Sigmoid colon (tissue), 7 donors: ENCODE measurements at places on chromosomes 16 and 17. TPM values are rescaled to one million over a fixed set of nuclear protein-coding genes. Genes with fewer than 3 reads are reported as not detected.
A peak's percentile ranks its signal among the peaks of the same experiment; 100 is the strongest.

GRCh38 chr16:3608069-3608468 lies 3.3 kb downstream of the SLX4 start:
- H3K27me3 ChIP-seq: no peaks in the 10 kb centered on the region
- DNase-seq: no peak
- H3K27ac ChIP-seq: no peak overlapping the region
- peaks cover 24% of the 10 kb centered on the region for H3K4me1 ChIP-seq

GRCh38 chr16:31248344-31248743 lies 11.4 kb upstream of the ITGAM start:
- no peak overlapping the region for H3K4me3 ChIP-seq
- DNase-seq: no peak
- H3K4me1 ChIP-seq: no peaks in the 10 kb centered on the region
- no peak overlapping the region for H3K27ac ChIP-seq

DNA sequence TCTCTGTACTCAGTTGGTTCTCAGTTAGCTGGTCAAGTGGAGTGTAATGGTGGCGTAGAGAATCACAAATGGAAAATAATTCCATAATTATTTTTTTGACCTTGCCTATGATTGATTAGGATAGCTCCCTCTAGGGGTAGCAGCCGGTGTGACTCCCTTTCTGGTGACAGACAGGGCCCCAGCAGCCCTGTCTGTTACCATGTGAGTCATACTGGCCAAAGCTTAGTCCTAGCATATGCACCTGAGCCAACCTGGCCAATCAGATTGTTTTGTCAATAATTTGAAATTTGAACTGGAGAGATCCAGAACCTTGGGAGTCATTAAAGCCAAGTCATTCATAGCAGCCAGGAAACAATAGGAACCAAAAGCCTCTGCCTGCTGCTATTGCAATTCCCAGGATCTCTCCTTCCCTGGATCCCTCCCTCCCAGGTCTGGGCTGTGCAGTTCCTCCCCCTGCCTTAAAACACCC lies 5.6 kb downstream of the PNPO start:
- H3K4me1 ChIP-seq: peaks cover 25% of the 10 kb centered on the region
- peak overlapping the region; percentile 20 for H3K27ac ChIP-seq
- peaks cover 28% of the 10 kb centered on the region for H3K36me3 ChIP-seq
- DNase-seq: no peak
- no peaks in the 10 kb centered on the region for H3K27me3 ChIP-seq

DNA sequence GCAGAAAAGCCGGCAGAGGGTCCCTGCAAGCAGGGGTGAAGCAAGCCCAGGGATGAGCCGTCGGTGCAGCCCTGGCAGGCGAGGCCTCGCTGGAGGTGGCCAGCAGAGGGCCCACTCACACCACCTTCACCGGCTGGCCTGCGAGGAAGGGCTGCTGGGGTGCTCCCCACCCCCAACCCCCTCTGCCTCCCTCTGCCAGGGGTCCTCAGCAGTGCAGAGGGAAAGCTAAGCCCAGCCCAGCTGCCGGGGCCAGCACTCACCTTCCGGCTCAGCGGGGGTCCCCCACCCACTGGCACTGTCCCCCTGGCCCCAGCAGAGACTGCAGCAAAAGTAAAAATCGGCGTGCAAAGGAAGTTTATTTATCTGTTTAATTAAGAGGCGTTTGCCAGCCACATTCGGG lies 113.4 kb downstream of the ENGASE start:
- H3K27ac ChIP-seq: no peak overlapping the region
- peaks cover 31% of the 10 kb centered on the region for H3K27me3 ChIP-seq
- H3K4me1 ChIP-seq: peaks cover 31% of the 10 kb centered on the region
- no peaks in the 10 kb centered on the region for H3K36me3 ChIP-seq
- H3K4me3 ChIP-seq: no peak overlapping the region

DNA sequence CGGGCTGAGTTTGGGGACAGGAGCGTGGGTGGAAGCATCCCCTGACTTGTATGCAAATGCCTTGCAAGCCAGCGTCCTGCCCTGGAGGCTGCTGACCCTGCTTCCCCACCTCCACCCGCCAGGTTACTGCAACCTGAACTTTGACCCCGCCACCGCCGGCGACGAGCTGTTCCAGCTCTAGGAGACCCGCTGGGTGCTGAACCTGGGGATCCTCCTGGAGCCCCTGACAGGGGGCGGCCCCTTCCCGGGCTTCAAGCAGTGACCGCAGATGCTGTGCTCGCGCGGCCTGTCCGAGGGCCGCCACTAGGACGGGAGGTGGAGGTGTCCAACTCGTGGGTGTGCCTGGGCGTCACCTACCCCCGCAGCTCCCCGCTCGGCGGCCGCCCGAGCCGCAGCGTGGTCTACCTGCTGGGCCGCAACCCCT lies 10.7 kb upstream of the SLC16A5 start:
- H3K4me1 ChIP-seq: peaks cover 36% of the 10 kb centered on the region
- H3K27ac ChIP-seq: peak overlapping the region; percentile 71

GRCh38 chr17:3804503-3804931 lies 3.5 kb upstream of the ITGAE start:
- H3K36me3 ChIP-seq: peaks cover 10% of the 10 kb centered on the region
- H3K27ac ChIP-seq: no peak overlapping the region
- DNase-seq: no peak
- H3K4me1 ChIP-seq: peaks cover 11% of the 10 kb centered on the region
- no peaks in the 10 kb centered on the region for H3K27me3 ChIP-seq

DNA sequence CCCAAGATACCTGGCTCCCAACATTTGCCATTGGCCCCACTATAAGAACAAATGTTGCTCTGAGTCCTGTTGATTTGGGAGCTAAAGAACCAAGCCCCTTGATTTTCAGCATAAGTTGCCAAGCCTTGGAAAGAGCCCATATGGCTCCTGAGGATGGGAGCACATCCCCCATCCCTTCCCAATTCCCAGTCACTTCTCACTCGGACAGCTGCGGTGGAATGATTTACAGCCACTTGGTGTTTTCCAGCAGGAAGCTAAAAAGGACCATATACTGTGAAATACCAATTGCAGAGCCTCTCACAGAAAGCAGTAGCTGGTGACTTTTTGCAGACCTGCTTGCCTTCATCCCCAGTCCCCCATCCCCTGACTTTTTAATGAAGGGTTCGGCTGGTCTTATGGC lies 524.6 kb downstream of the GRIN2A start:
- no peak overlapping the region for H3K4me3 ChIP-seq
- DNase-seq: no peak
- H3K36me3 ChIP-seq: no peaks in the 10 kb centered on the region
- H3K27ac ChIP-seq: no peak overlapping the region
- no peaks in the 10 kb centered on the region for H3K27me3 ChIP-seq

The IRF8 gene
- total RNA-seq: 9.2 TPM

The ACSM2B gene
- total RNA-seq: 0.14 TPM

DNA sequence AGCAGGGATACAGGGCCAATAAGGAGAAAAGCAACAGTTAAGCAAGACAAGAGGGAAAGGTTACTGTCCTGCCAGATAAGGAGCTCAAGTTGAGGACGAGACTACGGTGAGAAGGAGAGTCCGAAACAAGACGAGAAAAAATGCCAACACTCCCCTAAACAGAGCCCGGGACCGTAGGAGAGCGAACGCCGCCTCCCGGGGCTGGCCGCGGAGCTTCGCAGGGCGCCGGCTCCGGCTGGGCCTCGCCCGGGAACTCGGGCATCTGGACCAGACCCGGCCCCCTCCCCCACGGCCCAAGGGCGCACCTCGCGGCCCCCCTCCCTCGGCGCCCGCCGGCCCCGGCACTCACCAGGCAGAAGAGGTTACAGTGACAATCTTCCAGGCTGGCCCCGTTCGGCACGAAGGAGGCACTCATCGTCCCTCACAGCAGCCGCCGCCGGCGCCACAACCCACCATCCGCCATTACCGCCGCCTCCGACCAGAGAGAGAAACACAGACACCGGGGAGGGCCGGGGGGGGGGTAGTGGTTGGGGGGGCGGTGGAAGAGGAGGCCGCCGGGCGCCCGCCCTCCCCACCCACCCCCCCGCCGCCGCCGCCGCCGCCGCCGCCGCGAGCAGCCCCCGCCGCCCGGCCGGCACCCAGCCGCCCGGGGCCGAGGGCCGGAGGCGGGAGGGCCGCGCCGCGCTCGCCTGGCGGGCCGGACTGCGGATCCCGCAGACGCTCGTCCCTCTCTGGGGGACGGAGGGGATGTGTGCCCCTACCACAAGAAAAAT lies at the start of gene MED13:
Gene MED13 (minus strand): TSS at position 488 of the 773 bp plus-strand sequence. CDS start 73 bp downstream, at position 415.
- no peaks in the 10 kb centered on the region for H3K27me3 ChIP-seq
- peak within 1 kb of the TSS; percentile 98 for H3K4me3 ChIP-seq
- H3K27ac ChIP-seq: peak within 1 kb of the TSS; percentile 100
- no peaks in the 10 kb centered on the region for H3K36me3 ChIP-seq
- H3K4me1 ChIP-seq: peaks cover 48% of the 10 kb centered on the region

- no peaks in the 10 kb centered on the region for H3K36me3 ChIP-seq
- DNase-seq: no peak
- H3K27ac ChIP-seq: no peak overlapping the region
- no peaks in the 10 kb centered on the region for H3K27me3 ChIP-seq
- H3K4me3 ChIP-seq: no peak overlapping the region
Measured at GRCh38 chr16:12258861-12259645, 282.5 kb downstream of the SNX29 start.

GRCh38 chr16:77759201-77759600 lies 29.2 kb upstream of the VAT1L start:
- no peaks in the 10 kb centered on the region for H3K27me3 ChIP-seq
- H3K36me3 ChIP-seq: no peaks in the 10 kb centered on the region
- H3K4me1 ChIP-seq: peaks cover 4% of the 10 kb centered on the region

DNA sequence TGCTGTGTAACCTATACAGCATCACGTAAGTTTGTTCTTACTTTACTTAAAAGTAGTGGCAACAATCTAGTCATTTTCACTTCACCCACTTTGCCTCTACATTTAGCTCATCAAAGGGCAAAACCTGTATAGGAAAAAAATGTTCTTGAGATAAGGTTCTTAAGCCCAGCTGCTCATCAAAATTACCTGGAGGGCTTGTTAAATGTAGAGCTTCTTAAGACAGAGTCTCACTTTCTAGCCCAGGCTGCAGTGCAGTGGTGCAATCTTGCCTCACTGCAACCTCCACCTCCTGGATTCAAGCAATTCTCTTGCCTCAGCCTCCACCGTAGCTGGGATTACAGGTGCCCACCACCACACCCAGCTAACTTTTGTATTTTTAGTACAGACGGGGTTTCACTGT lies 38.2 kb upstream of the TMEM97 start:
- DNase-seq: no peak
- no peaks in the 10 kb centered on the region for H3K36me3 ChIP-seq
- no peak overlapping the region for H3K4me3 ChIP-seq
- no peak overlapping the region for H3K27ac ChIP-seq
- no peaks in the 10 kb centered on the region for H3K27me3 ChIP-seq

DNA sequence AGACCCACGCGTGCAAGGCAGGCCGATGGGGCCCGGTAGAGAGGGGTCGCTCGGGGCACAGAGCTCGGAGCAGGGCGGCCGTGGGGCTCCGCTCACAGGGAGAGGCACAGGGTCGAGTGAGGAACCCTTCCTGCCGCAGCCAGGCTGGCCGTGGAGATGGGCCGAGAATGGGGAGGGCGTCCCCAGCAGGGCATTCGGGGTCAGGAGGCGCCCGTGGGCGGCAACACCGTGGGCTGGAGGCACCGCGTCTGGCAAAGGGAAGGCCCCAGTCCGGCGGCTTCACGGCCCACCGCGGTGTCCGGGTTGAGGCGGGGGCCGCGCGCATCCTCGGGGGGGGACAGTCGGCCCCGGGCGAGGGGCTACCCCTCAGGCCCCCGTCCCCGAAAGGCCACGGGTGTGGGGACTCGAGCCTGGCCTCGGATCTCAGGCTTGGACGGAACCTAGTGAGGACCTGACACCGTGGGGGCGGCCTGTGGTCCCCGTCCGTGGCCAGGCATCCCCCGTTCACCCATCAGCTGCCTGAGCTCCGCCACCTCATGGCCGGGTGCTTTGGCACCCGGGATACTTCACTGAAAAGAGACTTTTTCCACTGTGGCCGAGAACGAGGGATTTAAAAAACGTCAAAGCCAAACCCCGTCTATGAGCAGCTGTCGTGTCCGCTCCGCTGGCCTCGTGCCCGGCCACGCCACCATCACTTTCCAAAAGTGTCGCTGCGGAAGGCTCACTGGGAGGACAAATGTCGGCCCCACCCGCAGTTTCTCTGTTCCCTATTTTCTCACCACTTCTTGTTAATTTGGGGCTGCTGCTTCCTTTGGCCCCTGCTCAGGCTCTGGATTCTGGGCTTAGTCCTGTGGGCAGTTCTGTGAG lies 73.6 kb downstream of the METRNL start:
- peaks cover 13% of the 10 kb centered on the region for H3K4me1 ChIP-seq
- H3K4me3 ChIP-seq: no peak overlapping the region

DNA sequence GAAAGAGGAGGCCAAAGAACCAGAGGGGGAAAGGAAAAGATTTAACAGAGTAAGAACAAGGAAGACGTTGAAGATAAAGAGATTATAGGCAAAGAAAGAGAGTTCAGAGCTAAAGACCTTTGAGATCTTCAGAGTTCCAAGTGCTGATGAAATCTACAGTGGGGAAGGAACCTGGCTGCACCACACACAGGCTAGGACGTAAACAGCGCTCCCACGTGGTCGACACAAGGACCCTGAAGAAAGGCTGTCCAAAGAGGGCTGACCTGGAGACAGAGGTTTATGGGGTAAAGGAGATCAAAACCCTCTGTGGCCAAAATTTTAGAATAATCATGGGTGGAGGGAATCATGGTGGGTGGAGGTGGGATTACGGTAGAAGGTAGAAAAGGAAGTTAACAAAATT lies 121.6 kb downstream of the PMP22 start:
- no peaks in the 10 kb centered on the region for H3K27me3 ChIP-seq
- DNase-seq: no peak
- H3K4me3 ChIP-seq: no peak overlapping the region
- no peaks in the 10 kb centered on the region for H3K4me1 ChIP-seq
- H3K36me3 ChIP-seq: no peaks in the 10 kb centered on the region

DNA sequence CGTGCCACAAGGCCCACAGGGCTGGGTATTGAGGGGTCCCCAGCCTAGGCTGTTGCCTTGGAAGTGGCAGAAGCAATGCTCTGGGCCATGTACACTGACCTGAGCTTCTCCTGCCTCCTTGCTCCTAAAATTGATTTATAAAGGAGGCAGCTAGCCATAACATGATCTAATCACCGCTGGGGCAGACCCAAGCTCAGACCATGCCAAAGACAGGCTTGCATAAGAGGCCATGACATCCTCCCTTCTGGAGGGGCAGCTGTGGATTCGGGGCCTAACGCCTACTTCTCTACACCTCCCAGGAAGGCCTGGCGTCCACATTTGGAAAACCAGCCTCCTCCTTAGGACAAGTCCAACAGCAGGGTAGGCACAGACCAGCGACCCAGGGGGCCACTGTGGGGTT lies 12.3 kb downstream of the HSD11B2 start:
- peak; percentile 94 for DNase-seq
- H3K4me1 ChIP-seq: no peaks in the 10 kb centered on the region
- H3K4me3 ChIP-seq: no peak overlapping the region
- H3K36me3 ChIP-seq: peaks cover 9% of the 10 kb centered on the region

The KRTAP4-6 gene
- not detected for total RNA-seq

The SLC16A5 gene
- total RNA-seq: 2.6 TPM

DNA sequence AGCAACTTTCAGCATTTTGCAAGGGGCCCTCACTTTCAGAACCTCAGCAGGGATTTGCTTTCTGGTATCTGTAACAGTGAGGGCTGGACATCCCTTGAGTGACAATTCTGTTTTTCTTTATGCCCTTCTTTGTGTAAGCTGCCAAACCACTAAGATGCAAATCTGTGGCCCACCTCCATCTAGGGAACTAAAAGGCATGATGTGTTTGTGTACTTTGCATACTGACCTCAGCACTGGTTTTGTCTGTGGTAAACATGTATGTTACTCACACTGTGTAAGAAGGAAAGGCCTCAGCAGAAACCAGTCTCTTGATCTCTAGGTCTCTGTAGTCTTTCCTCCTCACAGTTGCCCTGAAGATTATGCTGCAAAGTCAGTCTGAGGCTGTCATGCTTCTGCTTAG lies 396.6 kb upstream of the DYNLRB2 start:
- no peak for DNase-seq
- no peaks in the 10 kb centered on the region for H3K36me3 ChIP-seq
- no peaks in the 10 kb centered on the region for H3K27me3 ChIP-seq
- no peak overlapping the region for H3K4me3 ChIP-seq
- no peaks in the 10 kb centered on the region for H3K4me1 ChIP-seq
